Central memory CD4-positive, alpha-beta T cell (primary cell): ENCODE measurements at places on chromosomes 7 and 10.
A peak's percentile ranks its signal among the peaks of the same experiment; 100 is the strongest.

GRCh38 chr7:73606801-73607691 is 17.3 kb downstream of the MLXIPL start:
- DNase-seq: peak; percentile 54

GRCh38 chr7:98133181-98133580 is 26.5 kb downstream of the LMTK2 start:
- peak; percentile 47 for DNase-seq

- no peak for DNase-seq
Observed at GRCh38 chr10:55734112-55734511, 626.9 kb downstream of the ZWINT start.

- no peak for DNase-seq
Observed at GRCh38 chr10:126569513-126570244, 100.8 kb downstream of the C10orf90 start.

- peak; percentile 13 for DNase-seq
Observed at GRCh38 chr10:50740293-50740648, 535 bp downstream of the ASAH2B start.

- DNase-seq: no peak
Observed at GRCh38 chr7:43114458-43114780, 2.0 kb downstream of the HECW1 start.

DNA sequence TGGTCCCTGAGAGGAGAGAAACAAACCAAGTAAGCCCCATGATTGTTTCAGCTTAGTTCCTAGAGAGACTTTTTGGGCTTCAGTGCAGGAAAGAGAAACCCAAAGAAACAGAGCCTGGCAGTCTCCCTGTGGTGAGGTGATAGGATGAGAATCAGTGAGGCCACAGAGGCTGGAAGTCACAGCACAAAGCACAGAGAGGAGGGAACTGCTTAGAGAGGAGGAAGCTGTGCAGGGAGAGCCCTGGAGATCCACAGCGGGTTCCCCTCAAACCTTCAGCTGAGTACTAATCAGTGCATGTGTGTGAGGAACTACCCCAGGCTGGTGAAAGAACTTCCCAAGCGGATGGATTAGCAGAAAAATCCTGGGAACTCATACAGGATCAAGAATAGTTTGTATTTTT is 27.4 kb upstream of the HECW1 start:
- DNase-seq: no peak

DNA sequence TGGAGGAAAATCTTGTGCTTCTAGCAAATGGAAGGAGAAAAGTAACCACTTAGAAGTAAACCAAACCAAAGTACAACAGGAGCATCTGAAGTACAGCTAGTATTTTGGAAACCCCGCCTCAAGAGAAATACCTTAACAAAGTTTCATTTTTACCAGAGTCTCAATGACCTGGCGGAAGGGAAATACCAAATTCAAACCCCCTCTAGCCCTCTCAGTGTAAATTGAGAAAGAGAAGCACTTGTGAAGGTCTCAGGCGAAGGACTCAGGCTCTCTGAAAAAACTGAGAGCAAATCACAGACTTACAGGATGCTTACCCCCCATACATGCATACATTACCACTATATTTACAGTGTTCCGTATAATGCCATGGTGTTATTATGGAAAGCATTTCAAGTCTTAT is 70.1 kb downstream of the ZPBP start:
- DNase-seq: no peak

GRCh38 chr10:75969031-75969430 is 537.6 kb downstream of the LRMDA start:
- DNase-seq: no peak

GRCh38 chr7:50397320-50397970 is 52.7 kb downstream of the FIGNL1 start:
- DNase-seq: peak; percentile 61

DNA sequence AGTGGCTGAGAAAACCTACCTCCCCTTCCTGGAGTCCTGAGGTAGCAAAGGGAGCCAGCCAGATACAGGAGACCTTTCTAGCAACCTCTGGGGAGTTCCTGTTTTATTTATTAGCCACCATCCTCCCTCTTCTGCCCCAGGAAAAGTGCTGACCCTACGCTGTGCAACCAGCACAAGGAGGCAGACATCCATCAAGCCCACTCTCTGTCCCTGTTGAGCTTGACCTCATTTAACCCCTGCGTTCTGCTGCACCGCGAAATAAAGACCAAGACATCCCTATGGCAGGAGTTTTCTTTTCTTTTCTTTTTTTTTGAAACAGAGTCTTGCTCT is 25.3 kb upstream of the ANKRD2 start:
- DNase-seq: no peak

- no peak for DNase-seq
Observed at GRCh38 chr7:117019786-117020590, 66.7 kb downstream of the ST7 start.

DNA sequence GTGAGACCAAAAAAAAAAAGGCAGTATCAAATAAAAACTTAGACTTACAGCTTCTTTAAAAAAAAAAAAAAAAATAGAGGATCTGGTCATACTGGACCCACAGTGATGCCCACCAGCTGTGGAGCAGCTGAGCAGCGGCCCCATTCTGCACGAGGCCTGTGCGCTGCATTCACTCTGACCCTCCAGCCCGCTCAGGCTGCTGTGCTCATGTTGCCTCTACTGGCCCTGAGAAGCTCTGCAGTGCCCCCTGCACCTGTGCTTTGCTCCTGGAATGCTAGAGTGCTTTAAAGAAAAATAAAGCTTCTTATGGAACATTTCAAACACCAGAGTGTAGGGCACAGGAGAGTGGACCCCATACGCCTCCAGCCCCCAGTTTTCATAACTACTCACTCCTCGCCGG is 33.2 kb downstream of the TMEM120A start:
- no peak for DNase-seq

DNA sequence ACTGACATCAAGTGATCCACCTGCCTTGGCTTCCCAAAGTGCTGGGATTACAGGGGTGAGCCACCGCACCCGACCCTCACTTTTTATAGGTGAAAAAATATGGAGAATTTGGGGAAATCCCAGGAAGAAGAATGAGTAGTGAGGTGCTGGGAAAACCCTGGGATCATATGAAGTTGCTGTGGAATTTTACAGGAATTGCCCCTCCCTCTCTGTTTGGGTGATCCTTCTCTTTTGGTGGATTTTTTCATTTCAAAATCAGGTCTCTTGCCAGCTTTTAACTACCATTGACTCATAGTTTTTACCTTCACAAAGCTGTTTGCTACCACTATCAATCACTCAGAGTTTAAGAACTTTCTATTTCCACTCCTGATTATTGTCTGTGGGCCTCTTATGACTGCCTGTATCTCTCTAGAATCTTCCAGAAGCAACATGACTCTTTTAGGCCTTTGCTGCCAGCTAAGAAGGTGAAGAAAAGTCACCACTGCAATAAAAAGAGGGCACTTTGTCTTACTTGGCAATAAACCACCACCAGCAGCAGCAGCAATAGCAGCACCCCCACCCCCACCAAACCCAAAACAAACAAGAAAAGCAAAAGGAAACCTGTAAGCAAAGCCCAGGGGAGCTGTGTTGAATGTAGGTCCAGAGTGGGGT is 4.0 kb upstream of the GIMAP8 start:
- no peak for DNase-seq

GRCh38 chr10:31961277-31962074 is 32.8 kb upstream of the ARHGAP12 start:
- no peak for DNase-seq

DNA sequence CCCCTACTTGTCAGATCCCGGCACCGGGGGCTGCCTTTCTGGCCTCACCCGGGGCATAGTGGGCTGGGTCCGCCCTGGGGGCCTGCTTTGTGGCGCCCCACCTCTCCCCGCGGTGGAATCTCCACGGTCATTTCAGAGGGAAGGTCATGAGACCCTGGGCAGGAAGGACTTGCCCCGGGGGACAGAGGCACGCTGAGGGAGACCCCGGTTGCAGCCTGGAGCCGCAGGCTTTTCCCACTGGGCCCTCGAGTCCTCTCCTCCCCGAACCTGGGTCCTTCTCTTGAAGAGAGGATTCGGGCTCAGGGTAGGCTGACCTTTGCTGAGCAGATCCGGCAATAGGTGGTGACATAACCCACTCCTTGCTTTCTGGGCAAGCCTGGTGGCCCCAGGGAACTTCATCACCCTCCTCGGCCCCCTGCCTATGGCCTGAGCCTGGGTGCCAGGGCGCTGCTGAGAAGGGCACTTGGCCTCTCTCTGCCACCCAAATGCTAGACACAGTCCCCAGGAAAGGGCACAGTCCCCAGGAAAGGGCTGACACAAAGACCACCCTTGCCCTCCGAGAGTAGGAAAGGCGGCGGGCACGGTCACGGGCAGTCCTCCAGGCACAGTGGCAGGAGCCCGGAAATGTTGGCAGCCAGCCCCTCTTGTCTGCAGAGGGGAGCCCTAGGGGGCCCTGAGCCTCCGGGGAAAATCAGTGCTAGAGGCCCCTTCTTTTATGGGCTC is 36.2 kb downstream of the FKBP6 start:
- DNase-seq: no peak

GRCh38 chr10:30842894-30843293 is 188.8 kb downstream of the ZNF438 start:
- no peak for DNase-seq

DNA sequence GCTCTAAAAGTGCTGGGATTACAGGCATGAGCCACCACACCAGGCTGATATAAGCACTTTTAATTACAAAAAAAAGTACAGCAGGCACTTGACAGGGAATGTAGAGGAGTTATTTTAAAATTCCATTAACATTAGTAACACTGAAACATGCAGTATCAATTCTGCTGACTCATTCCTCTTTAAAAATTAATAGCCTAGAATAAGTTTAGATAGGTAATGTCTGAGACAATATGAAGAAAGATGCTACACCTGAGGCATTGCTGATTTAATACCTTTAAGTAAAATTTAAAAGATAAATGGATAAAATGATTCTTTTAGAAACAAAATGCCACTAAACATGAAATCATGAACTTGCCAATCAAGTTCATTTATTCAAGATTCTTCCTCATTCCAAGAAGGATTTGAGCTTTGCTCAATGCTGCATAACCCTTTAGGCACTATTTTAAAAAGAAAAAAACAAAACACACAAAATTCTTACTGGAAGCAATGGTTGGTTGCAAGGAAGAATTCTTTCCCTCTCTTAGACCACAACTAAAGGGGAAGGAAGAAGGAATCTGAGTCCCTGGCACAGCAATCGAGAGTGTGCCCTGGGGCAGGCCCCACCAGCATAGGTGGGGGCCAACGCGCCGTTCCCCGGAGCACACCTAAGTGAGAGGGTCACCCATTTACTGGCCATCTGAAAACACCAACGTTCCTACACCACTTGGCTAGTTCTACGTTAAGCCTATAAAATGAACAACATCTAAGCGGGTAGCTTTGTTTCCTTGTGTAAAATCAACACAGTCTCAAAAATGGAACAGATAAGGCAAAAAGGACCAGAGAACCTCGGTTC is 26.6 kb downstream of the ESYT2 start:
- DNase-seq: no peak

GRCh38 chr7:112444505-112444904 is 5.8 kb upstream of the IFRD1 start:
- no peak for DNase-seq

DNA sequence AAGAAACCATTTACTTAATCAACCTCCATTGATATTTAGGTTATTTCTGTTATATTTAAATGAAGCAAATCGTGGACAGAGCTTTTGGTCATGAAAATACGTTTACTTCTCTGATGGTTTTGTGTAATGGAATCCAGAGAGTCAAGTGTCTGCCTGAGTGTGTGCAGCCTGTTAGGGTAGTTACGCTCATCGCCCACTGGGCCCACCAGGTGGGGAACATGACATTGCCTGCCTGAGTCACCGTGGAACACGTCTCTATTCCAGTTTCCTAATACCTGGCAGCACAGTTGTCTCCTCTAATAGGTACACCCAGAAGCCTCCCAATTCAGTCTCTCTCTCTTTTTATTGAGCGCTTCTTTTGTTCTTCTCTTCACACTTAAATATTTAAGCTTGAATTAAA is 91.0 kb downstream of the ADCY1 start:
- no peak for DNase-seq

DNA sequence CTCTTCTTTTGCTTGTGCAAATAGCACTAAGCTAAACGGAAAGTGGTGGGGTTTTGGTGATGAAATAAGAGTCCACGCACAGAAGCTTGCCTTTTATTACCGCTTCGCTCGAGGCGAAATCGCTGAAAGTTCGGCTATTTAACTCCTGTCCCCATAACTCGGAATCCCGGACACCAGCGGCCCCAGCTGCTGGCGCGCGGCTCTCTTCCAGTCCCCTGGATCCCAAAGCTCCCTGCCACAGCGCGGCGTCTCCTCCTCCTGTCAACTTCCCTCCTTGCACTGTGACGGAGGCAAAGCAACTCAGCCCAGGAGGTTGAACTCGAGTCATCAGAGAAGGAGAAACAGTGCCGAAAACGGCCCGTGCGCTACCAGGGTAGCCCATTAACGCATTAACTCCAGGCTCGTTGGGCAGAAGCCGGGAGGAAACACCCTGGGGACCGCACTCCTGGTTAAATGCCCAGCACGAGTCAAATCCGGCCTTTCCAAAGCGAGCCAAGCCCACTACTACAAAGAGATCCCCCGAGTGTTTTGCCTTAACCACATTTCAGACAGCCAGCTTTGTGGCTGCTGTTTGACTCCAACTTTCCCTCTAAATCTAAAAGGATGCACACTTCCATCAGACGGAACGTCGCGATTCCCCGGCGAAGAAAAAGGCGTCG is 1.3 kb downstream of the SEMA3D start:
- DNase-seq: no peak

DNA sequence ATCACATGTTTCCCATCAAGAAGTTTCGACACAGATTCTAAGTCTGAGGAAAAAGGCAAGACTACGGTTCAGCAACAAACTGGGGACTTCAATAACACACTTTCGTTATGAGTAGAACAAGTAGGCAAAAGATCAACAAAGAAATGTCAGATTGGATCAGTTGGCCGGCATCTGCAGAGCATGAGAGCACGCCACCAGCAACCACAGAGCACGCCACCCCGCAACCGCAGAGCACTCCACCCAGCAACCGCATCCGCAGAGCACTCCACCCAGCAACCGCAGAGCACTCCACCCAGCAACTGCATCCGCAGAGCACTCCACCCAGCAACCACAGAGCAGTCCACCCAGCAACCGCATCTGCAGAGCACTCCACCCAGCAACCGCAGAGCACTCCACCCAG is 89.7 kb upstream of the FAM20C start:
- DNase-seq: no peak

- DNase-seq: no peak
Observed at GRCh38 chr10:121514141-121514865, 83.9 kb downstream of the FGFR2 start.

DNA sequence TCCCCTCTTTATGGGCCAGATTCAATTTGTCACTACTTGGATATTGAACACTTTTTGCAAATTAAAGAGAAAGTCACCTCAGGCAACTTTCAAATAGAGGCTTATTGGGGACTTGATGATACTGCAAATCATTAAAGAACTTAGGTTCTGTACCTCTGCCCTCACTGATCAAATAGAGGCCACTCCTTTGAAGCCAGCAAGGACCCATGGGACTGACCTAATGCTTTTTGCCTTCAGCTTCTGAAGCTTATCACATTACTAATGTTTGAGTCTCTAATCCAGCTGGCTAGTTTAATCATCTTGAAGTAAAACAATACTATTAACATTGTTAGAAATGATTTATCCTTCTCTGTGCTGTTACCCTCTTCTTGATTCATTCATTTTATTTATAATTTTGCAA is 93.0 kb upstream of the ZNF800 start:
- no peak for DNase-seq
